Stimulated activated CD4-positive, alpha-beta T cell treated with anti-CD3 and anti-CD28 coated beads, Interleukin-4, amount 100 ng/mL, for 48 hours (primary cell): ENCODE measurements at places on chromosomes 1 and 21.

DNA sequence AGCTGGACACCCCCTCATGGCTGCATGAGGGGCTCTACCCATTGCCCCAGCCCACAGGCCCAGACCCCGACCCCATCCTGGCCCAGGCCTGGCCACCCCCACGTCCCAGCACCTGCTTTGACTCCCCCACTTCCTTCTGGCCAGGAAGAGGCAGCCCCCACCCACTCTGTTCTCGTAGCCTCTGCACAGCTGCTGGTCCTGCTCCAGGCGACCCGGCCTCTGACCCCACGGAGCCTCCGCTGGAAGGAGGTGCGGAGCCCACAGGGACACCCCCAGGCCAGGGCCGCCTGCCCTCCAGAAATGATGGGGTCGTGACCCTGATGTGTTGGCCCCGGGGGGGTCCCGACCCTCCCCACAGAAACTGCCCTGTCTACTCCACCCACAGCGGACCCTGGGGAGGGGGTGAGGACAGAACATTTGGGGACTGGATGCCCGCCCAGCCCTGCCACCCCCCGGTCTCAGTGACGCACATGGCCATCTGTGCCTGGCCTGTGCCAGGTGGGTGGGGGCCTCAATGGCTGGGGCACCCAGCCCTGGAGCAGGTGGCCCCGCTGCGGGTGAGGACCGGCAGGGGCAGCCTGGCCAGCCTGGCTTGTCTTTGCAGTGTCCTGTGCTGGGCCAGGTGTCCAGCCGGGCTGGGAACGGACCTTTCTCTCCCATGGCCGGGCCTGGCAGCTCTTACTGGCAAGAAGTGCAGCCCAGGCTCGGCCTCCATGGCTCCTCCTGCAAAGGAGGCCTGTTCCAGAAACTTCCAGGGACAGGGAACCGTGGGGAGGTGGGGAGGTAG, 78.6 kb downstream of the MORN1 start:
- no peak for DNase-seq

- DNase-seq, result no peak
Observed at GRCh38 chr1:16630661-16631247, 17.4 kb upstream of the NBPF1 start.

GRCh38 chr1:58622571-58622970, 45.5 kb upstream of the TACSTD2 start:
- no peak for DNase-seq

GRCh38 chr1:204188959-204189639, 7.2 kb downstream of the KISS1 start:
- DNase-seq, result no peak

DNA sequence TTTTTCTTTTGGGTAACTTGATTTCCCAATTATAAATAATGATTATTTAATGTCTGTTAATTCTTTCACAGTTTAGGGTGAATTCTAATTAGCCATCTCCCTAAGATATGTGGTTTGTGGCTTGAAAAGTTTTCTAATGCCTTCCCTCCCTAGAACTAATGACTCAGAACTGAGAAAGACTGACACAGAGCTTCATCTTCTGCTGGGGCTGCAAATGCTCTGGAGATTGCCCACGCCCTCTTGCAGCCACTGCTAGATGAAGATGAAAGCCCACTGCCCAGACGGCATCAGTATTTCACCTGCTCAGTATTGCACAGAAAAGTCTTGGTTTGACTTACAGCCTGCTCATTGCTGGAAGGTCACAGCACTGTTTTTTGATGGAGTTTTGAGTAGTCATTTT, 101.5 kb downstream of the ST6GALNAC3 start:
- peak; percentile 4 for DNase-seq

GRCh38 chr1:246012341-246012740, 494.7 kb downstream of the SMYD3 start:
- no peak for DNase-seq

DNA sequence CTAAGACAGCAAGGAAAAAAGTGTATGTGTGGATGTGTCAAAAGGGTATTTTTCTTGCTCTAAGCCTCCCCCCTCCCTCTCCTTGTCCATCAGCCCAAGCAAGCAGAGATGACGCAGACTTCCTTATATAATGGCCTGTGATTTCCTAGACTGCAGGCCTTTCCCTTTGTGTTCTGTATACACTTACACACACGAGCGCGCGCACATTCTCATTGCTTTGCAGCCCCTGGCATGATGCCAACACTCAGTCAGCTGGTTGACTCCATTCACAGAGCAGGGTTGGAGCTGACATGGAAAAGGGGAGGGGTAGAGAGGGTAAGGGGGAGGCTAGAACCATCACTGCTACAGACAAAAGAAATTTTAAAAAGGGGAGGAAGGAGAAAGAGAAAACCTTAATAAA, 41.8 kb downstream of the GATAD2B start:
- DNase-seq, result no peak

- no peak for DNase-seq
Observed at GRCh38 chr1:111223126-111223685, 4.3 kb upstream of the CHI3L2 start.

DNA sequence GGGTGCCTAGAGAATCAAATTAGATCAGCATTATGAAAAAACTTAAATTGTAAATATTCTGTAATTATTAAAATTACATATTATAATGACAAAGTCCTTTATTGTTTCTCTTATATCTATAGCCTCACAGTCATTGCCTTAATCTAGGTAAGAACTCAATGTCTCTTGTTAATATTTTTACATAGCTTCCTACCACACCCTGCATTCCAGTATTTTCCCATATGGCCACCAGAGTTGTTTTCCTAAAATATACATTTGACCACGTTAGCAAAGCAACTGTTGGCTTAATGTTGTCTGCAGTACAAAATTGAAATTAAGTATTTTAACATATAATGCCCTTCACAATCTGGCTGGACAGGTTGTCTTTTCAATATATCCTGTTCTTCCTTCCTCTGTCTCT, 230.3 kb downstream of the DNAH14 start:
- DNase-seq, result no peak
